ENCODE measurements at places on chromosomes 6 and 20.

DNA sequence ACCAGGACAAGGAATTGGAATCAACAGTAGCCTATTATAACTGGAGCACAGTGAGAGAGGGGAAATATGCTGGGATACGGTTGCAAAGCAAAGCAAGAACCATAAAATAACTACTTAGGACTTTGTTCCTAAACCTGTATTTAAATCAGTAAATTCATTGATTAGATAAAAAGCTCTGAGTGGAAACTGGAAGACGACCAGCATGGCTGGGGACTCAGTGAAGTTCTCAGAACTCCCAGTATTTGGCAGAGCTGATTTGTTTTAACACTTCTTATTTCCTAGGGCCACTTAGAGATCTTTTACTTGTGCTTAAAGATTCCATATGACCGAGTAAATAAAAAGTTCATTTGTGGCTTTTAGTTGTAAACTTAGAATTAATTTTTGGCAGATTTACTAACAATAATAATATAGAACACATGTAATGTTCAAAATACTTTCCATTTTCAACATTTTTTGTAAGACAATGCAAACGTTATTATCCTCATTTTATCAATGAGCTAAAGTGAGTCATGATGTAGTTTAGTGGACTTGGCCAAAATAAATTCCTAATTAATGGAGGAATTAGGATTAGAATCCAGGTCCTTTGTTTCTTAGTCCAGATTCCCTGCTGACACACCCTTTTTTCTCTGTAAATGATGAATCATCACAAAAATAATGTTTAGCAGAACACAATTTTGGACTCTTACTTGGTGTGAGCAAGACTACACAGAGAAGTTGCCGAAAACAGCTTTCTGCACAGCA, 392.9 kb downstream of the GJA1 start:
- no peak for DNase-seq

GRCh38 chr20:51931371-51931781, 129.1 kb upstream of the SALL4 start:
- no peak for DNase-seq

GRCh38 chr20:18477218-18477617, 10.0 kb downstream of the POLR3F start:
- DNase-seq, result no peak

- DNase-seq, result no peak
Observed at GRCh38 chr6:44133003-44133931, 5.9 kb downstream of the TMEM63B start.

GRCh38 chr6:10177704-10178103, 237.2 kb downstream of the TFAP2A start:
- peak; percentile 9 for DNase-seq

All from LoVo (cell line).